ENCODE measurements at places on chromosomes 11 and 22. TPM values are rescaled to one million over a fixed set of nuclear protein-coding genes. Genes with fewer than 3 reads are reported as not detected.

RHBDD3 gene
- 29.4 TPM for total RNA-seq

TENM4 gene
- total RNA-seq = 0.21 TPM

MED19 gene
- 19.8 TPM for total RNA-seq

NTM gene
- total RNA-seq = not detected

P2RX6 gene
- 0.29 TPM for total RNA-seq

KRTAP5-8 gene
- total RNA-seq = not detected

GAB4 gene
- total RNA-seq = not detected

DDTL gene
- 3.4 TPM for total RNA-seq

OR52N2 gene
- total RNA-seq = not detected

TMEM86A gene
- 1.8 TPM for total RNA-seq

FAT3 gene
- not detected for total RNA-seq

PNPLA2 gene
- total RNA-seq = 64.5 TPM

PYGM gene
- 4.5 TPM for total RNA-seq

FAM181B gene
- total RNA-seq = not detected

MYOD1 gene
- total RNA-seq = not detected

KCNQ1 gene
- total RNA-seq = 11.4 TPM

RHOD gene
- 3.4 TPM for total RNA-seq

TPBGL gene
- total RNA-seq = 0.14 TPM

SEPTIN3 gene
- 4.5 TPM for total RNA-seq

SUSD2 gene
- 0.55 TPM for total RNA-seq

PDGFD gene
- 0.05 TPM for total RNA-seq

TMA7B gene
- total RNA-seq = 1.4 TPM

MIAT gene
- 113 TPM for total RNA-seq

OR8D1 gene
- total RNA-seq = not detected

POTEH gene
- total RNA-seq = not detected

CDC45 gene
- 144 TPM for total RNA-seq

ADM gene
- total RNA-seq = 4.6 TPM

GRM5 gene
- not detected for total RNA-seq

SIDT2 gene
- 32.0 TPM for total RNA-seq

ALDH3B2 gene
- not detected for total RNA-seq

ACTN3 gene
- 0.32 TPM for total RNA-seq

SCGB1D2 gene
- total RNA-seq = not detected

PRR33 gene
- total RNA-seq = not detected

DDIAS gene
- total RNA-seq = 15.0 TPM

SYCE3 gene
- 1.7 TPM for total RNA-seq

CASP1 gene
- total RNA-seq = 23.9 TPM

LIPT2 gene
- total RNA-seq = 4.3 TPM

OR10A2 gene
- not detected for total RNA-seq

Measured in activated T-cell treated with anti-CD3 and anti-CD28 coated beads, Interleukin-2, amount 50 U/mL, for 72 hours (primary cell).